T-helper 1 cell (primary cell): ENCODE measurements at places on chromosomes 16 and 17.

GRCh38 chr17:43359469-43360110, 39.2 kb upstream of the ARL4D start:
- no peak for DNase-seq

DNA sequence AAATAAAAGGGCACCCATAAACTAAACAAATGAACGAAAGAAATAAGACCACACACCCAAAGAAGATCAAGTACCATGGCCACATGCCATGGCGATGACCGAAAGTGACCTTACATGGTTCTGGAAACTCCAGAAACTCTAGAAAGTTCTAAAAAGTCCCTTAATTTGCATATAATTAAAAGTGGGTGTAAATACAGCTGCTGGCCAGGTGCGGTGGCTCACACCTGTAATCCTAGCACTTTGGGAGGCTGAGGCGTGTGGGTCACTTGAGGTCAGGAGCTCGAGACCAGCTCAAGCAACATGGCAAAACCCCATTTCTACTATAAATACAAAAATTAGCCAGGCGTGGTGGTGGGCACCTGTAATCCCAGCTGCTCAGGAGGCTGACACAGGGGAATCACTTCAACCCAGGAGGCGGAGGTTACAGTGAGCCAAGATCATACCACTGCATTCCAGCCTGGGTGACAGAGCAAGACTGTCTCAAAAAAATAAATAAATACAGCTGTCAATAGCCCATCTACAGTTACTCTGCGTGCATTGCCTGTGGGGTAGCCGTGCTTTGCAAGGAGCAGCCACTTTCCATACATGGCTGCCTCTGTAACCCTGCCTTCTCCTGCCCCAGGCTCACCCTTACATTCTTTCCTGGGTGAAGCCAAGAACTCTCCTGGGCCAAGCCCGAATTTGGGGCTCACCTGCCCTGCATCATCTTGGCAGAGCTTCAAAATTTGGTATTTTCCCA, 7.2 kb upstream of the ZNF778 start:
- no peak for DNase-seq

DNA sequence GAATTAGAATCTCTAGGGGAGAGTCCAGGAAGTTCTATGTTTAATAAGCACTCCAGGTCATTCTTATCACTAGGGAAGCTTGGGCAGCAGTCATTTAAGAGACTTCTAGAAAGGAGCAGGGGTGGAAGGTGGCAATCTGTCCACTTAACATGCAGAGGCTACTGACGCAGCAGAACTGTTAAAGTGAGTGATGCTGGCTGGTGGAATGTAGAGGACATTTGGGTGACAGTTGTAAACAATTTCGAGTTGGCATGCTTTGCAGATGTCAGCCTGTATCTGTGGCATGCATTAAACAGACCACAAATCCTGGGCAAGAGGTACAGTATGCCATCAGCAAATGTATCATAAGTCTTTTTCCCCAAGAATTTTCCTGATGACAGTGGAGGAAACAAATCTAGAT, 40.5 kb upstream of the HS3ST3A1 start:
- DNase-seq = no peak

GRCh38 chr16:81740169-81740568, 38.9 kb upstream of the PLCG2 start:
- DNase-seq = no peak

GRCh38 chr16:75107505-75107904, 9.1 kb downstream of the LDHD start:
- no peak for DNase-seq

DNA sequence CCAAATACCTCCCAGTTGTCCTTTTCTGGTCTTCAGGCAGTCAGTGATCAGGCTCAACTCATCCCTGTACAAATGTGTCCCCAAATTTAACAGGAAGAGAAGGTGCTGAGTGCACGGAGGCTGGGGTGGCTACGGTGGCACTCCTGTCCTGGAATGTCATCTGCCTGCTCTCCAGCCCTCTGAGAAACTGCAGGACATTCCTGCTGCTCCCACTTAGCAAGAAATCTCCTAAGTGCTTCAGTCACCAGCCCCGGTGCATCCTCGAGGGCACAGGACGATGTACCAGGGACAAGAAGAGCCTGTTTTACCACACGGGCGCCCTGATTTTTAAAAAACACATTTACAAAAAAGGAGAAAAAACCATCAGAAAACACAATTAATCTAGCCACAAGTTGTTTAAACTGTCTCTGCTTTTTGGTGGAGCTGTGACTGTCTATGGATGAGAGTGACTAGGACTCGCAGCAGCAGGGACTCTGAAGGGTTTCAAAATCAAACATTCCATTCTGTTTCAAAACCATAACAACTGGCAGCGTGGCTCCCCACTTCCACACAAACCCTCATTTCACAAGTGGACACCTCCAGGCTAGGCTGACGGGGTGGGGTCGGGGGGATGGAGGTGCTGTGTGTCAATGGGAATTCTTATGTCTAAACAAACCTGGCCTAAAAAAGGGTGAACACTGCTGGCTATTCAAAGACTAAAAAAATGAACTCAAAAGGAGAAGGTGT, 65.3 kb upstream of the CNEP1R1 start:
- DNase-seq = no peak

- no peak for DNase-seq
These were observed 7.2 kb upstream of the NDRG4 start for GRCh38 chr16:58492735-58493134.

- DNase-seq = no peak
These were observed 8.9 kb upstream of the WSCD1 start for GRCh38 chr17:6061290-6061689.

DNA sequence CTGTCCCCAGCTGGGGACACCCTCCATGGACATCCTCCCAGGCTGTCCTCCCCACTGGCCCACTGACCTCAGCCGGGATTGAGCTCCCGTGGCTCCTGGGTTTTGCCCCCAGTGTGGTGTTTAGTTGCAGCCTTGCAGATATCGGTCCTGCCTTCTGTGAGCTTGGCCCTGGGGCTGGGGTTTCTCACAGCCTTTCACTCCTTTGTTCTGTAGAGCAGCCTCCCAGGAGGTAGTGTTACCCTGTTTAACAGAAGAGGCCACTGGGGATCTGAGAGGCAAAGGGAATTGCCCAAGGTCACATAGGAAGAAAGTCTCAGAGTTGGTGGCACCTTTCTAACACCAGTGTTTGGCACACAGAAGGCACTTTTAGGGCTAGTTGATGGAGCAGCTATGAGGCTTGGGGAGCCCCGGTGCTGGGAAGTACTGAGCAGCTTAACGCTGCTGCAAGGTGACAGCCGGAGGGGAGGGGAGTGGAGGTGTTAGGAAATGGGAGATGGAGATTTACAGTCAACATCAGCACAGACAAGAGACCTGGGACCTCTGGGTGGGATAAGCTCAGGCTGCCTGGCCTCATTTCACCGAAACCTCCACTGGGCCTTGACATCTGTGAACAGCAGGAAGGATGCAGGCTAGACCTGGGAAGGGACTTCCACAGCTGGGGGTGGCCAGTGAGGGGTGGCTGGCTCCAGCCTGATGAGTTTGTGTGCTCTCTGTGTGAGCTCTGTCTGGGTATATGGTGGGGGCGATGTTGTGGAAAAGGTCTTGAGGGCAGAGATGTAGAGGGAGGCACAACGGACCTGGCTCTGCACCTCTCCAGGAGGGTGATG, 26.1 kb downstream of the CACNA1G start:
- no peak for DNase-seq

GRCh38 chr17:5745111-5745813, 161.0 kb upstream of the NLRP1 start:
- no peak for DNase-seq

DNA sequence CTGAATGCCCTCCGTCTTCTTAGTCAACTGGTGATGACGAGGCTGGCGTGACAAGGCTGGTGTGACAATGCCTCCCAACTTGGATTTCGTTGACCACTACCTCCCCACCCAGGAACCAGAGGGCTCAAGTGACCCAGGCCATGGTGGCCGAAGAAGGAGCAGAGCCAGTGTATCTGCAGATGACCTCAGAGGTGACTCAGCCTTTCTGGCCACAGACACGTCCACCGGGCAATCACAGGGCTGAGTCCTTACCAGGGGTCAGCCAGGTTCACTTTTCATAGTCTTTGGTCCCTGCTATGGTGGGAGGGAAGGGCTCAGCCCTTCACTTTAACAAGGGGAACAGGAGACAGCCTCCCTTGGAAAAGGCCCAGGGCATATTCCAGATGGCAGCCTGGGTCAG, 116.3 kb downstream of the MAF start:
- DNase-seq = no peak

- DNase-seq = no peak
These were observed 15.9 kb upstream of the ICAM2 start for GRCh38 chr17:64036198-64036922.

GRCh38 chr16:48373258-48374029, 11.8 kb downstream of the SIAH1 start:
- no peak for DNase-seq

GRCh38 chr16:88059701-88060386, 108.6 kb downstream of the BANP start:
- DNase-seq = no peak

DNA sequence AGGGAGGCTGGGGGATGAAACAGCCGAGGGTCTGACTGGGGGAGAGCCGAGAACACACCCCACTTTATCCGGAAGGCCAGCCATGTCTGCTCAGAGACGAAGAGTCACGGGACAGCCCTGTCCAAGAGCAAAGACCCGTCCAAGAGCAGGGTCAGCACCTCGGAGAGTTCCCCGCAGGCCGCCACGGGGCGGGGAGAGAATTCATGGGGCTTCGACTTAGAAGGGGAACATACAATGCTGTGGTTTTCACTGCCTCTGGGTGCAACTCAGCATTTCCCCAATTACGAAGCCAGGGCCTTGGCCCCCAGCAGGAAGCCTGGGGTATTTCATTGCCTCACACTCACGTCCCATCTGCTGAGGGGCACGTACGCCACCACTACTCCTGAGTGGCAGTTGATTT, 59.3 kb downstream of the JPH3 start:
- no peak for DNase-seq

DNA sequence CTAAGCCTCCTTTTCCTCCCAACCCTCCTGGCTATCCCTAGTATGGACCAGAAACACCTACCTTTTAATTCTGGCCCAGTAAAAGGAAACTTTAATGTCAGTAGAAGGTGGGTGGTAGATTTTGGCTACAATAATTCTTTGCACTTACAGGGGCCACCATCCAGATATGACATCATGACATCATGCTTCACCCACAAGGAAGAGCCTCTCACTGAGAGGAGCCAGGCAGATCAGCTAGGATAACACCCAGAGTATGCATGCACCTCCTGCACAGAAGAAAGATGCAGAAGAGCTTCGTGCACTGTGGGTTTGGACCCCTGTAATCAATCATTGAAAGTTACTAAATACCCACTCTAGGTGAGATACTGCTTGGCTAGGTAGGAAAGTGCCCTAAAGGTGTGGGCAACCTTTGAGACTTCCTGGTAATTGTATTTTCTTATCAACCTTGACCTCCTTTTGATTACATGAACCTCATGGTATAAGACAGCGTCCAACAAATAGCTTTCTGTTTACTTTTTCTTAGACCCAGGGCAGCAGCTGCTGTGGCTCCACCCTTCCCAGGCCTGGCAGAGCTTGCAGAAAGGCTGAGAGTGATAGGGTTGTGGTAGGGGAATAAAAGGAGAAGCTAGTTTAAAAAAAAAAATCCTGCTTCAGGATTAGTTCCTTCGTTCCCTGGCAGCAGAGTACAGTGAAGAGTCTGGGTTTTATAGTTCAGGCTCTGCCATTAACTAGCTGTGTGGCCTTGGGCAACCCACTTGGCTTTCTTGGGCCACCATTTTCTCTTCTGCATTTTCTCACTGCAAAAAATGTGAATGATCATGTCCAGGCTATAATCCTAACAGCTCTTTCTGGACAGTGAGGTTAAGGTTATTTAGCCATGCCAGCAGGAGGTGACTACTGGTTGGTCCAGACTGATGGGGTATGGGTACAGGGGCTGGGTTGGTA, 6.2 kb downstream of the MAP3K14 start:
- no peak for DNase-seq

DNA sequence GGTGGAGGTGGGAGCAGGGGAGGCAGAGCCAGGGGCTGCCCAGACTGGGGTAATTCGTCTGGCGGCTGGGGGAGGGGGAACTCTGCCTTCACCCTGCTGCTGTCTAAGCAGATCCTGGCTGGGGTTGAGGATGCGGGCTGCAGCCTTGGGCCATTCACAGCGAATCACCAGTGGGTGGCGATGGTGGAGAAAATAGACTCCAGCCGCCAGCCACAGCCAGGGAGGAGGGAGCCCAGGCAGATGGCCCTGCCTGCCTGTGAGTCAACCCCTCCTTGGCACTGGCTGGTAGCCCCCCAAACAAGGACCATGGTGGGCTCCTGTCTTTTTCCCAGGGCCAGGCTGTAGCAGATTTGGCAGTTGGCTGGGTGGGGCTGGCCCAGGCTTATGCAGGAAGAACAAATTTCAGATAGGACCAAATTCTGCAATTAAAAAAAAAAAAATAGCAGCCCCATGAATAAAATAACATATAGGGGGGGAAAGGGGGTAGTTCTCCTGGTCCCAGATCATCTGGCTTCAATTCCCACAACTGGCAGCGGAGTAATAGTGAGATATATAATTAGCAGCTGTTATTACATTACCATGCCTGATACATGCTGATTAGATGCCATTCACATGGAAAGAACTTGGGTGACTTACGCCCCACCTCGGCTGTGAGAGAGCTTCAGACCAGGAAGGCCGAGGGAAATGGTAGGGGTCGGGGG, 41.5 kb upstream of the CDH5 start:
- DNase-seq = no peak

GRCh38 chr16:13866073-13866472, 53.9 kb upstream of the ERCC4 start:
- no peak for DNase-seq

DNA sequence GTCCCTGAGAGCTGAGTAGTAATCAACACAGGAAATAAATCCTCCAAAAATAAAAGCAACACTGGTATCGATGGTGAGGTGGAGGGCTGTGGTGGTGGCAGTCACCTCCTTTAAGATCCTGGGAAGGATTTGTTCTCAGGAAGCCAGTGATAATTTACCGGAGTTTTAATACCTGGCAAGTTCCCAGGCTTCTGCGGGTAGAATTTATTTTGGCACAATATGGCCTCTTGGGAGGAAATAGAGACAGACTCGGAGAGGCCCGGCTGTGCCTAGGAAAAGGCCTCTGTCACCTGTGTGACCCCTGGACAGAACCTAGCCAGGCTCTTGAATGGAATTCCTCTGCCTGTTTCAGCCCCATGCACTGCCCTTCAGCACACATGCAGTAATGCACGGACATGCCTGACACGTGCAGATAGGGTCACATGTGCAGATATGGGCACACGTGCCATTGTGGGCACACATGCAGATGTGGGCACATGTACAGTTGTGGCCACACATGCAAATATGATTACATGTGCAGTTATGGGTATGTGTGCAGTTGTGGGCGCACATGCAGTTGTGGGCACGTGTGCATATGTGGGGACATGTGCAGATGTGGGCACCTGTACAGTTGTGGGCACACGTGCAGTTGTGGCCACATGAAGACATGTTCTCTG, 33.5 kb downstream of the MGAT5B start:
- no peak for DNase-seq

- no peak for DNase-seq
These were observed 16.5 kb downstream of the ZP2 start for GRCh38 chr16:21194771-21195301.

- no peak for DNase-seq
These were observed 67.6 kb downstream of the TBC1D16 start for GRCh38 chr17:79968116-79968515.
